Activated T-helper 2 cell treated with anti-CD3 and anti-CD28 coated beads, Interferon-gamma antibody, Interleukin-2, Interleukin-4, amounts not matched to agents 10 μg/mL and 5 μg/mL and 100 μg/mL, durations not matched to agents 14 hours and 24 hours and 36 hours (primary cell): ENCODE measurements at places on chromosomes 7 and 10. TPM values are rescaled to one million over a fixed set of nuclear protein-coding genes. Genes with fewer than 3 reads are reported as not detected.

Gene C10orf67
- total RNA-seq = not detected in 2 replicates

Gene LRRD1
- total RNA-seq = 0.09 TPM in 1 of 2 replicates, not detected in the other

Gene ADAM8
- 214 and 220 TPM in 2 replicates for total RNA-seq

Gene SLC13A1
- total RNA-seq = not detected in 2 replicates

Gene SAMD9
- total RNA-seq = 9.3 and 9.4 TPM in 2 replicates

Gene INHBA
- total RNA-seq = 0.97 and 1.0 TPM in 2 replicates

Gene HOXA2
- not detected in 2 replicates for total RNA-seq

Gene ZKSCAN5
- 8.2 and 8.4 TPM in 2 replicates for total RNA-seq

Gene GIMAP1
- 3.9 and 4.5 TPM in 2 replicates for total RNA-seq

Gene GIMAP8
- 6.1 and 7.0 TPM in 2 replicates for total RNA-seq

Gene PIK3CG
- total RNA-seq = 36.6 and 36.7 TPM in 2 replicates

Gene NUTM2E
- 0.11 TPM in 1 of 2 replicates, not detected in the other for total RNA-seq

Gene VAX1
- total RNA-seq = not detected in 2 replicates
